ENCODE measurements at places on chromosomes 16 and 17. TPM values are rescaled to one million over a fixed set of nuclear protein-coding genes. Genes with fewer than 3 reads are reported as not detected.
A peak's percentile ranks its signal among the peaks of the same experiment; 100 is the strongest.

DNA sequence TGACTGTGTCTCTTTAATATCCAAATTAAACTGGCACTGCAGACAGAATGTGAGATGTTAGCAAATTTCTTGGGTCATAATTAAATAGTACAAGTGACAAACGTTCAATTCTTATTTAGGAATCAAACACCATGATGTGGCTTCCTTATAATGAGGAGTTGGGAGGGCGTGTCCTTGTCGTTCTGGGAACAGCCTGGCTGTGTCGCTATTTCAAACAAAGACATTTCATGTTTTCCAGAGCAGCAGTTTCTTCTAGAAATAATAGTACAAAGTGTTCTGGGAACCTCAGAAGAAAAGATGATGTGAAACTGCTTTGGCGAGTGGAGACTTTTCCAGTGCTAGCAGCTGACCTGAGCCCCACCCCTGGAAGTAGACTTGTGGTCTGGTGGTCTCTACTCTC lies 301.7 kb upstream of the N4BP1 start:
- H3K27ac ChIP-seq: no peak overlapping the region
- peaks cover 8% of the 10 kb centered on the region for H3K27me3 ChIP-seq

DNA sequence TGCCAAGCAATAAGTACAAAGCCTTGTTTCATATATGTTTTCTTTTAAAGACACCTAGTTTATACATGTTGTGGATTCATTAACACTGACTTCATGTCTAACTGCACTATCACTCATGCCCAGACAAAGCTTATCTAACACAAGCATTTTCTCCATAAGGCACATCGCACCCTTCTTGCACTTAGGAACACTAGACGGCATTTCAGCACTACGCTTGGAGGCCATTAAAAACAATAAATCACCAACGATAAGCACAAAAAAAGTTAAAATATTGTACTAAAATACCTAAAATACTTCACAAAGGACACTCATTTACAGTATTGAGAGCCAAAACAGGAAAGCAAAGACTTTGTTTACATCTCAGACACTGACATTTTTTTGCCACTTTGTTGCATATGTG lies 39.0 kb upstream of the TEKT3 start:
- H3K4me1 ChIP-seq: peaks cover 11% of the 10 kb centered on the region
- H3K36me3 ChIP-seq: no peaks in the 10 kb centered on the region
- DNase-seq: no peak
- no peak overlapping the region for H3K27ac ChIP-seq

GRCh38 chr16:35689764-35690163 lies 2230.4 kb downstream of the TP53TG3F start:
- no peaks in the 10 kb centered on the region for H3K36me3 ChIP-seq
- H3K4me1 ChIP-seq: no peaks in the 10 kb centered on the region
- H3K4me3 ChIP-seq: no peak overlapping the region
- H3K27ac ChIP-seq: no peak overlapping the region
- H3K27me3 ChIP-seq: no peaks in the 10 kb centered on the region

DNA sequence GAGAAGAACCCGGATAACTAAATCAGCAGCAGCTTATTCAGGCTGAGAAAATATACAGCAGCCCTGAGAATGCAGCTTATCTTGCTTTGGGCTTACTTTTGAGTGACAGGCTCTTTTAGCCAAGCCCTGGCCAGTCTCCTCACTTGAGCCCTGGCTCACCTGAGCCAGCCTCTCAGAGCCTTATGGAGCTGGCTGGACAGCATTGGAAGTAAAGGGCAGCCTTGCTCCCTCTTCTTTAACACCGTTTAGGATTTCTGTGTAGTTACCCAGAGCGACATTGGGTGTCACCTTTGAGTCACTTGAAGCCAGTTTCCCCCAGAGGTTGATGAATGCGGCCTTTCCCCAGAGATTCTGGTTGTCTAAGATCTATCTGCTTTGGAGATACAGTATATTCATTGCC lies 7.7 kb upstream of the NPIPB2 start:
- no peaks in the 10 kb centered on the region for H3K36me3 ChIP-seq
- H3K27me3 ChIP-seq: no peaks in the 10 kb centered on the region
- no peak overlapping the region for H3K4me3 ChIP-seq
- H3K4me1 ChIP-seq: no peaks in the 10 kb centered on the region
- DNase-seq: peak; percentile 68

GRCh38 chr17:42475835-42476234 lies 17.2 kb downstream of the ATP6V0A1 start:
- H3K36me3 ChIP-seq: peaks cover 84% of the 10 kb centered on the region
- H3K27me3 ChIP-seq: no peaks in the 10 kb centered on the region
- H3K4me3 ChIP-seq: no peak overlapping the region
- H3K27ac ChIP-seq: peak overlapping the region; percentile 68
- peaks cover 13% of the 10 kb centered on the region for H3K4me1 ChIP-seq

- DNase-seq: no peak
- H3K27me3 ChIP-seq: no peaks in the 10 kb centered on the region
- no peak overlapping the region for H3K27ac ChIP-seq
- H3K4me1 ChIP-seq: no peaks in the 10 kb centered on the region
Measured at GRCh38 chr16:47046726-47047523, 73.5 kb upstream of the DNAJA2 start.

DNA sequence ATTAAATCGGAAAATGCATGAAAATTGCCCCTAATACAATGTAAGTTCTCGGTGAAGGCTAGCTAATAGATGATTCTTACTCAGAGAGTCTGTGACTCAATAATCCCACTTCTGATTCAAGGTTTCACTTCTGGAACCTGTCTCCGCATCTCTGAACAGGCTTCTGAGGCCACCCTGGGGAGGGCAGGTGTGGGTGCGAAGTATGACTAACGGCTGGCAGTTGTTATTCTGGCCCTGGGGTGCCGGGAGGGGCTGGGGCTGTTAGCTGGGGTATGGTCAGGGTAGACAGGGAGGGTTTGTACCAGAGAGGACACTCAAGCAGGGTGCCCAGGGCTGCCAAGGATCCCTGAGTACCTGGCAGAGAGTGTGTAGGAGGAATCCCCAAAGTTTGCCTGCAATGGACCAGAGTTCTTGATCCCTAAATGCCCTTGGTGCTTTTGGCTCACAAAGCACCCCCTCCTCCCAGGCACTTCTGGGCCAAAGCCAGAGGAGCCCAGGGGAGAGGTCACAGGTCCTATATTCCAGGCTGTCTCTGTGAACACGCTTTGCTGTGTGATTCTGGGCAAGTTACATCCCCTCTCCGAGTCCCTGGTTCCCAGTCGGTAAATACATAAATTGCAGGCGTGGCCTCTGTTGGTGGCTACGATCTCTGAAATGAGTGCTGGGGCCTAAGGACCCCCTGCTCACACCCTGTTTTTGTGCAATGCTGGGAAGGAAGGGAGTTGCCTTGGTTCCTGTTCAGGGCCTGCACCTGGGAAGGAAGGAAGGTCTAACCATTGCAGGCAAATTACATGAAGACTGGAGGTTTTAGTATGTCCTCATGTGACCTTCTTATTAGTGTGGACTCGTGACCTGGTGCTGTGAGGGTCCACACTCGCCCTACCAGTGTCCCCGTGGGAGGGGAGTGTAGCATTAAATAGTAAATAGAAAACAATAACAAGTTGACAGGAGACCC lies 49.9 kb upstream of the CPNE2 start:
- H3K27me3 ChIP-seq: no peaks in the 10 kb centered on the region
- H3K4me1 ChIP-seq: peaks cover 24% of the 10 kb centered on the region
- peak overlapping the region; percentile 42 for H3K27ac ChIP-seq
- DNase-seq: no peak
- H3K36me3 ChIP-seq: peaks cover 2% of the 10 kb centered on the region
- no peak overlapping the region for H3K4me3 ChIP-seq

- H3K4me1 ChIP-seq: peaks cover 17% of the 10 kb centered on the region
- H3K27ac ChIP-seq: no peak overlapping the region
Measured at GRCh38 chr16:57732037-57732436, 3.5 kb upstream of the KATNB1 start.

- no peak overlapping the region for H3K4me3 ChIP-seq
- peak; percentile 37 for DNase-seq
- H3K27ac ChIP-seq: no peak overlapping the region
- H3K27me3 ChIP-seq: no peaks in the 10 kb centered on the region
Measured at GRCh38 chr17:16880843-16881230, 91.1 kb downstream of the TNFRSF13B start.

DNA sequence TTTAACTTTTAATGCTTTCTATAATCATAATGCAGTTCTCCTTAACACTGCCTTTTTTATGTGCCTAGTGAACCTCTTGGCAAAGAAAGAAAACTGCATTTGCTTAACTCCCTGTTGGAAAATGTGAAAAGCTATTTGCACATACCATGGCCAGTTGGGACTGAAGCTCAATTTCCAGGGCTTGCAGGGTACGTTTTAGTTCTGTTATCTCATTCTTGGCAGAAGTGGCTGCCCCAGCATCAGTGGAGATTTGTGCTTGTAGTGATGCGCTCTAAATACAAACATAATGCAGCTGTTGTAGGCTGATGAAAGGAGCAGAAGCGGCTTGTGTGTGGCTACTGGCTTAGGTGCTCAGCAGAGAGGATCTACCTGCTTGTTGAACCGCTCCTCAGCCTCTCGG lies 3.7 kb downstream of the KRT24 start:
- DNase-seq: no peak
- peaks cover 7% of the 10 kb centered on the region for H3K4me1 ChIP-seq
- H3K27ac ChIP-seq: no peak overlapping the region
- H3K36me3 ChIP-seq: no peaks in the 10 kb centered on the region
- H3K27me3 ChIP-seq: no peaks in the 10 kb centered on the region
- H3K4me3 ChIP-seq: no peak overlapping the region

GRCh38 chr17:81684442-81684911 lies 666 bp downstream of the HGS start:
- peaks cover 42% of the 10 kb centered on the region for H3K36me3 ChIP-seq
- DNase-seq: no peak
- H3K4me3 ChIP-seq: peak overlapping the region; percentile 91
- peaks cover 27% of the 10 kb centered on the region for H3K4me1 ChIP-seq

DNA sequence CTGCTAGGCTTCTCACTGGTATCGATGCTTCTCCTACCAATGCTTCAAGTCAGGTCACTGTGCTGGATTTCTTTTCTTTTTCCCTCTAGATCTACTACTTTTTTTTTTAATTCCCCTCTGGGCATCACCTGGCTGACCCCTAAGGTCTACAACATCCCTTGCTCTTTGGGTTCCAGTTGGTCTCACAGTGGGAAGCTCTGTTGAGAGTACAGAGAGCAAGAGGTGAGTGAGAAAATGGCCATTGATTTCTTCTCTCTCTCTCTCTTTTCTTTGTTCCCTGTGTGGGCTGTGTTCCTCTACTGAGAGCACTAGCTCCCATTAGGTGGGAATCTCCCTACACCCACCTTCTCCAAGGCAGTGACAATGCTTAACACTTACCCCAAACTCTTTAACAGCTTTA lies 413.4 kb downstream of the KCNJ2 start:
- no peaks in the 10 kb centered on the region for H3K4me1 ChIP-seq
- H3K27me3 ChIP-seq: no peaks in the 10 kb centered on the region
- no peaks in the 10 kb centered on the region for H3K36me3 ChIP-seq

GRCh38 chr16:67238806-67239470 lies 8.3 kb downstream of the FHOD1 start:
- no peaks in the 10 kb centered on the region for H3K27me3 ChIP-seq
- no peak overlapping the region for H3K4me3 ChIP-seq
- H3K4me1 ChIP-seq: peaks cover 46% of the 10 kb centered on the region
- H3K36me3 ChIP-seq: peaks cover 62% of the 10 kb centered on the region

DUS1L gene
- 82.4 TPM for total RNA-seq

ELP5 gene
- 35.0 TPM for total RNA-seq

CCDC200 gene
- not detected for total RNA-seq

GPR179 gene
- total RNA-seq: 0.35 TPM
